CD4-positive, alpha-beta memory T cell (primary cell): ENCODE measurements at places on chromosomes 5 and 9.

DNA sequence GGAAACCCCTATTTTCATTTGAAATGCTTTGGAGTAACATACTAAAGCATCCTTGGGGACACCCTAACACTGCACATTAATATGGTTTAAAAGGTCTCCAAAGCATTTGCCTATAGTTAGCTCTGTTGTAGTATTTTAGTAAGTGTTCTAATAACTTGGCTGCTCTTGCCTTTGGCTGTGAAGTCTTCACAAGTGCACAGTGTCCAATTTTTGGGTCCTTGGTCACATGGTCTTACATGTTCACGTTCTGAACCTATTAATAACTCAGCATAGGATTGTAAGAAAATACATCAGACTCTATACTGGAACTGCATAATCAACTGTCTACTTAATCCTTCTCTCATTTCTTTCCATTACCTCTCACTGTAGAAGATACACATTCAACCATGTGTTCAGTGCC, 17.4 kb downstream of the ADAMTS19 start:
- no peak for DNase-seq

DNA sequence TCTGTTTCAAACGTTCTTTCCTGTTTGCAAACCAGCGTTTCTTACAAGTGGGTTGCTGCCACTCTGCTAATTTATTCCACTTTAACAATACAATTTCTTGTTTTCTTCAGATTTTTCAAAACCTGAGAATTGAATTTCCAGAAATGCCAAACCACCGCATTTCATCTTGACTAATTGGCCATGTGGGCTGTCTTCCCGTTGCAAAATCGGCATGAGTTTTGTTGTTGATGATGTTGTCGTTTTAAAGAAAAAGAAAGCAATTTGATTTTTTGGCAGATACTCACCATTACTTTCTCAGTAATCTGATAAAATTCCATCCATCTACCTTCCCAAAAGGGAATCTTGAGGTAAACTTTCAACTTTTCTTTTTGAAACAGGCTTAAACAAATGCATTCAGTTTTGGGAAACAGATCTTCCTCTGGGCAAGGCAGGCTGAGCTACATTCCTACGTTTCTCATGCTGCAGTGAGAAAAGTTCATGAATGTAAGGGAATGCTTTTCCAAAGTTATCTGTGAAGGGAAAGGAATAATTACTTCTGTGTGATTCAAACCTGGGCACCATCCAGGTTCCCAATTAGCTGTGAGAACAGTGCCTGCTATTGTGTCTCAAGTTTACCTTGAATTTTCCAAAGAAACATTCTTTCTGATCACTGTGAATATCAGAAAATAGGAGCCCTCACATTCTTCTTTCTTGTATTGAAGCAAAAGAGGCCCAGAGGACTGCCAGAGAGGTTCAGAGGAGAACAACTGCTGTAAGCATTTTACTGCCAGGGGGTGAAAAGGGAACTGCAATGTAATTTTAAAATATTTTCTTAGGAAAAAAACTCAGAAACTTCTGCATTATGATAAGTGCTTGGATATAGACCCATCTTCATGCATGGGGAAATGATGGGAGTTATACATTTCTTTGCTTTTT, 100.7 kb upstream of the TUT7 start:
- no peak for DNase-seq

DNA sequence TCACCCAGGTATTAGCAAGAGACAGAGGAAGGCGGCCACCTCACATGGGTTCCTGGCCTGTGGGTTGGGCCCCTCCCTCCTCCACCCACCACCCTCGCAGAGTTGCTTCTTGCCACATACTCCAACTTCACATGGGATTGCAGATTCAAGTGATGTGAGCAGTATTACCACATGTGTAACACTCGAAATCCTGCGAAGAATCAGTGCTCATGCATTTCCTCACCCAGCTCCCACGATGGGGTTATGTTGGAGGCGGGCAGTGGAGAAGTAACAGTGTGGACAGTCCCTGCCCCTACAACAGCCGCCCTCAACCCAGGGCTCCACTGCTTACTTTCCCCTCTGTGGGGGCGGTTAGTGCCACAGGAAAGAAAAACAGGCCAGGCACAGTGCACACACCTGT, 3.9 kb upstream of the FBP1 start:
- DNase-seq, result no peak

DNA sequence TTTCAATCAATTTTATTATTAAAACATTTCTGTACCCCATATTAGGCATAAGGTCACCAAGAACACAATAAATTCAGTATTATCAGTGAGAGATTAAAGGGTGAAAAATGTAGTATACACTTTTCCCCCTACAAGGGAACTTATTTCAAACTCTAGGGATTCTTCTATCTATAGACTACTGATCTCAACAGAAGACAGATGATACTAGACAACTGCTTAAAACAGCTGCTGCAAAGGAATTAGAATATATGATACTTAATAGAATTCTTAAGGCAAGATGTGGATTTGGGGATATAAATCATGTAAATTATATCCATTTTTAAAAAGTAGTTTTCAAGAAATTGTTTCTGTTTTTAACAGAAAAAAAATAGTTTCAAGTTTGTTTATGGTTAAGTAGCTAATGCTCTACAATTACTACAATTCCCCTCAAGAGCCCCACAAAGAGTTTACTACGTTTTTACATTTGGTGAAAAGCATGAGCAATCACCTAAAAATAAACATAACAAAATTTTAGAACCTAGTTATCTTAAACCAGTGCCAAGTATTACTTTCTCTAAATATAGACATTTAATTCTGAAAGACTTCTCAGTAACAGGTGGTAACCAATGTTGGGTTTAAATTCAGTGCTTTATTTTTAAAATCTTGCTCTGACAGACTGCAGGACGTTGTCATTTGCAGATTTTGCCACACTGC, 6.0 kb downstream of the KIF24 start:
- DNase-seq, result no peak

GRCh38 chr5:175728885-175729828, 71.3 kb downstream of the HRH2 start:
- DNase-seq, result no peak

- DNase-seq, result no peak
Measured at GRCh38 chr5:169837686-169838085, 142.6 kb downstream of the INSYN2B start.
